Thyroid gland (tissue), 4 donors: ENCODE measurements at places on chromosomes 3 and 15.

DNA sequence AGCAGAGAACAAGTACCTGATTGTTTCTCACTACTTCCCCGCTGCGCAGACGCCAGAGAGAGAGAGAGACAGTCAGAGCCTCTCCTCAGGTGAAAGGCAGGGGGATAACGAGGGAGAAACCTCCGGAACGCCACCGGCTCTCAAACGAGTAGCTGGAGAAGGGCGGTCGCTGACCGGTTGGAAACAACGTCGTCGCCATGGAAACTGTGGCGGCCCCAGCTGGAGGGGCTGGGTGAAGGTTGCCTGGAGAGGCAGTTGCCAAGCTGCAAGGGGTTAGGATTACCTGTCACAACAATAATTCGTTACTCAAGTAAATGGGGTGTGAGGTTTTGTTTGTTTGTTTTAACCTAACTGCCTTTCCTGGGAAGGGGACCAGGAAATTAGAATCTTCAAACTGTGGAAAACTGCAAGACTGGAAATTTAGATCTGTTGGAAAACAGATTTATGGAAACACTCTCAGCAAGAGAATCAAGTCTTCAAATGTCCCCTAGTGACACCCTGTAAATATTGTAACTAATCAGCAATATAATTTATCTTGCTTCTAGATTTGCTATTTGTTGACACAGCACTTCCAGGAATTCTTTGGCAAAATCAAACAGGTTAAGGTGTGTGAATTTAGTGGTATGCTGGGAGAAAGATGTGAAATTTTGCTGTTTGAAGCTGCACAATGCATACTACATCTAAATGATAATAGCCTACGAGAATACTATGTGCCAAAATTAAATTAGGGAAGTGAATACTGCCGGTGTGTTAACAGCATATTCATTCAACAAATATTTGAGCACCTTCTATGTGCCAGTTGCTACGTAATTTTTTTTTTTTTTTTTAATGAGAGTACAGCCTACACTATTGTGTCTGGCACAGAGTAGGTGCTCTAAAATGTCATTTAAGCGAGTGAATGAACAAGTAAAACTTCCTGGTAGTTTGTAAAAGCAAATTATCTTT lies at the start of gene DNAH12:
Gene DNAH12 (minus strand): TSS at position 164 of the 945 bp plus-strand sequence. CDS start 1,474 bp downstream, outside the sequence.
- peak; percentile 86 for DNase-seq

- no peak for DNase-seq
Measured at GRCh38 chr15:81373176-81373575, 837 bp downstream of the TMC3 start.

DNA sequence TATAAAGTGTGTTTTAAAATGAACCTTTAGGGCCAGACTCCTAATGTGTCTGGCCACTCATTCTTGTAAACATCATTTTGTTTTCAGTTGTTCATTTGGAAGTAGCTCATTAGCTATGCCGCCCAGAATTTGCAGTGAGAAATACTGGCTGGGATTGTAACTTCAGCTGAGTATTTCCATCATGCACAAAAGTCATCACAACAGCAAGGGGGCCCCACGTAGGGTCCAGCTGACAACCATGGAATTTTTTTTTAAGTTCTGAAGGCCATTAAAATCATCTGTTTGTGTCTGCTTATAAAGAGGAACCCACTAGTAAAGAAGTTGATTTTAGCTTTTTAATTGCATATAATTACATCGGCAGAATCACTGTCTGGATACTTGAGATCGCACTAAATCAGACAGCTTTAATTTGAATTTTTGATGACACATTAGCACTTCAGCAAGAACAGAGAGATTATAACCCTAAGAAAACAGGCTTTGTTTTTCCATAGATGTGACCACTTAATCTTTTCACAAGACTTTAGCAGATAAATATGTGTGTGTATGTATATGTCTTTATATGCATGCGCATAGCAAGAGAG lies 46.3 kb upstream of the SKOR1 start:
- DNase-seq: no peak

DNA sequence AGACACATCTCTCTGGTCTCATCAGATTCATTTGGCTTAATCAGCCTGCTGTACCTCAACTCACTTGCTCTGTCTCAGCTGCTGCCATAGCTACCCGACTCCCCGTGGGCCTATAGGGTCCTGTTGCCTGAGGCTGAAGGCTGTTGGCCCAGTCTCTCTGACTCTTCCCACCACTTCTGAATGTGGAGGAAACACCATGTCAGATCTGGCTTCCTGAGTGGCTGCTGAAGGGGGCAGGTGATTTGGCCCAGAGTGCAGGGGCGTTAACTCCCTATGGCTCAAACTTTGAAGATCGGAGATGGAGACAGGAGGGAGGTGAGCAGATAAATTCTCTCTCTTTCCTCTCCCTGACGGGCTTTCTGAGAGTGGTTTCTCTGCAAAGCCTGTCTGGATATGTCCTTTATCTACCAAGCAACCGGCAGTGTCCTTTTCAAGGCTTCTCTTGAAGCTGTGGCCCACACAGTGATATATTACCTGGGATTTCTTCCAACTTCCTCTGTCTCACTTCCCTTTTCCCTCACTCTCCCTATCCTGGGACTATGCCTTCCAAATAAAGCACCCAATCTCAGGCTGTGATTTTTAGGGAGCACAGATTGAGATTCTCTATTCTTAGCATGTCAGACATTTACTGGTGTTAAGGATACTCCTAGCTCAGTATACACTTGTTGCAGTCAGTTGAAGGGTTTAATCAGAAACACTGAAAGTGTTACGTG lies 334.9 kb upstream of the TBC1D5 start:
- DNase-seq: no peak

GRCh38 chr3:151901644-151902285 lies 28.3 kb downstream of the SUCNR1 start:
- no peak for DNase-seq

GRCh38 chr15:42094512-42094963 lies at the start of gene PLA2G4D:
Gene PLA2G4D, minus strand, starts transcription at chr15:42094562. Its CDS starts 103 bp downstream, at chr15:42094459.
- DNase-seq: peak; percentile 82

DNA sequence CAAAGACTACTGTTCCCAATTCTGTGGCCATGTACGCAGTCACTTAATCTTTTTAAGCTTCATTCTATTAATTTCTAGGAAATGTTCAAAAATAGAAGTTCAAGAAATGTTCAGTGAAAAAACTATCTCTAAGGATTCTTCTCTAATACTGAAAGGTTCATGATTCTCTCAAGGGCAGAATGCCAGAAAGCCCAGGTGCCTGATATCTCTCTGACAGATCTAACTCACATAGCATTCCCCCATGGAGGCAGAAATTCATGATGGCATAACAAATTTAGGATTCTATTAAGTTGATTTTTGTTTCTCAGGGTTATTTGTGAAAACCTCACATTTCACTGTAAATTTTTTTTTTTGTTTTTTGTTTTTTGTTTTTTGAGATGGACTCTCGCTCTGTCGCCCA lies 17.5 kb downstream of the CHRM5 start:
- no peak for DNase-seq
